Activated CD4-positive, alpha-beta T cell treated with anti-CD3 and anti-CD28 coated beads, Interleukin-2, amount 10 ng/mL, durations not matched to agents 7 days and 5 days (primary cell): ENCODE measurements at places on chromosomes 4 and X. TPM values are rescaled to one million over a fixed set of nuclear protein-coding genes. Genes with fewer than 3 reads are reported as not detected.
A peak's percentile ranks its signal among the peaks of the same experiment; 100 is the strongest.

MAGEA8 gene
- not detected for total RNA-seq

PPBP gene
- total RNA-seq, result not detected

GAGE12J gene
- not detected for total RNA-seq

DNA sequence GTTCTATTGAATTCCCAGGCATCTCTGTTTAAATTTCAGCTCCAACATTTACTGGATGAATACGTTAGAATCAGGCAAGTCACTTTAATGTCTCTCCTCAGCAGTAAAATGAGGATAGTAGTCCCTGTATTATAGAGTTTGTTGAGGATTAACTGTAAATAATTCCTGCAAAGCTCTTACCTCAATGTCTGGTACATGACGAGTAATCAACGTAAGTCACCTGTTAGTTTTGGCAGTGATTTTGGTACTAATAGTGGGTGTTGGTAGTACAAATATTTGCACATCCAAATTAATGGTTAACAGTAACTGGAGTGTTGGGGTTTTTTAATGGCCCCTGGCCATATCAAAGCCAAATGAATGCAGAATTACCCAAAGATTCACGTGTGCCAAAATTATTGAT lies 189.8 kb upstream of the GALNT7 start:
- DNase-seq, result no peak

GRCh38 chr4:134777606-134778005 lies 576.0 kb upstream of the PABPC4L start:
- no peak for DNase-seq

EPHA5 gene
- not detected for total RNA-seq

DNA sequence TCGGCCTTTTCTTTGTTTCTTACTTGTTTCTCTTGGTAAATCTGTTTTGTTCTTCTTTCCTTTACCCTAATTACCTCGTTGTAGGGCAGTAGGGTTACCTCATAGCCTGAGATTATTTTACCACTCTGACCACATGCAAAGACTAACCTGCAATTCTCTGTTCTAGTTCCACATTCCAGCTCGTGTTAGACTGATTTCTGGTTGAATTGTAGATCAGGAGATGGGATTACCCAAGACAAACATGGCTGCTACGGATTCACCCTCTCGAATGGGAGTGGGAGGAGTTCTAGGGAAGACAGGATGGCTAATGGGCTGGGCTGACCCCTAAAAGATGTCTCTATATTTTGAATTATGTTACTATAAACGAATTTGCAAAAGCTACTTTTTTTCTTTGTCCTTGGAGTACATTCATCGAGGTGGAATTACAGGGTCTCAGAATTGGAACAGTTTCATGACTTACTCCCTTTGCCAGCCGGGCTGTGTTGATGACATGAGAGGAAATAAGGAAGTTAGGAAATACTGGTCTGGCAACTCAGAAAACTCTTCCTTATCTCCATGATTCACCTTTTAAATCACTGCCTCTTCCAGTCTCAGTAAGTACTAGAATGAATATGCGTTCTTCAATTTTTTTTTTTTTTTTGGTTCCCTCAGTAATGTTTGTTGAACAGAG lies 36.7 kb upstream of the FBXW7 start:
- DNase-seq, result no peak

- DNase-seq, result peak; percentile 84
Observed at GRCh38 chrX:14029425-14030173, at the start of gene GEMIN8. GEMIN8 (minus strand) TSS chrX:14029892; CDS start chrX:14021478, 8,414 bp downstream.

GRCh38 chrX:39944416-39944815 lies 153.3 kb downstream of the BCOR start:
- DNase-seq, result no peak

GRCh38 chr4:107083-107443 lies 17.2 kb upstream of the ZNF718 start:
- DNase-seq, result no peak

DNA sequence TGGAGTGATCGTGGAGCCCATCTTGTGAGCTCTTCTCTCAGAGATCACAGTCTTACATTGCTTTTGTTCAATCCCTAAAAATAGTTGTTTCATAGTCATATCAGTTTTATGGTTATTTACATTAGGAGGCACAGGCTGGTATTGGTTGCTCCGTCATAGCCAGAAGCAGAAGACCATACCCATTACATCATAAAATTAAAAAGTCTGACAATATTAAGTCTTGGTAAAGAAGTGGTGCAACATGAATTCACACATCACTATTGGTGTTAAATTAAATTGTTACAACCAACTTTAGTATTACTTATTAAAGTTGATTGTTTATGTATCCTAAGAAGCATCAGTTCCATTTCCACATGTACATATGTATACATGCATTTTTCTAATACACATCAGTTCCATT lies 84.6 kb downstream of the LARP1B start:
- DNase-seq, result no peak

MED14 gene
- 55.8 TPM for total RNA-seq

GRCh38 chrX:111372086-111372485 lies 39.9 kb downstream of the DCX start:
- DNase-seq, result no peak

DNA sequence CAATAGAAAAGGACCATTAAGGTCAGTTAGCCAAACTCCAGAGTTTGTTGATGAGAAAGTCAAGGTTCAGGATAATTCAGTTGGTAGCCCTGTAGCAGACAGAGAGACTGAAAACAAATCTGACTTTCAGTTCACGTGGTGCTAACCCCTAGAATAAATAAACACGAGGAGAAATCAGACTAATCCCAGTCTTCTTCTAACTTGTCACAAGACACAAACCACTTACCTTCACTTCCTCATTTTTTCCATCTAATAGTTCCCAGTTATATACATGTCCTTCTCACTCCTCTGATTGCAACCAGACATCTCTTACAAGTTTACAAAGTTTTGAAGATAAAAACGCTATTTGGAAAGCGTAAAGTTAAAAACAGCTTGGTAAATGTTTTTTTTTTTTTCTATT lies 7.7 kb downstream of the TLR7 start:
- DNase-seq, result no peak

CSAG3 gene
- 0.62 TPM for total RNA-seq

GRCh38 chrX:5528057-5528456 lies 700.6 kb downstream of the NLGN4X start:
- DNase-seq, result no peak

NOX1 gene
- not detected for total RNA-seq

DNA sequence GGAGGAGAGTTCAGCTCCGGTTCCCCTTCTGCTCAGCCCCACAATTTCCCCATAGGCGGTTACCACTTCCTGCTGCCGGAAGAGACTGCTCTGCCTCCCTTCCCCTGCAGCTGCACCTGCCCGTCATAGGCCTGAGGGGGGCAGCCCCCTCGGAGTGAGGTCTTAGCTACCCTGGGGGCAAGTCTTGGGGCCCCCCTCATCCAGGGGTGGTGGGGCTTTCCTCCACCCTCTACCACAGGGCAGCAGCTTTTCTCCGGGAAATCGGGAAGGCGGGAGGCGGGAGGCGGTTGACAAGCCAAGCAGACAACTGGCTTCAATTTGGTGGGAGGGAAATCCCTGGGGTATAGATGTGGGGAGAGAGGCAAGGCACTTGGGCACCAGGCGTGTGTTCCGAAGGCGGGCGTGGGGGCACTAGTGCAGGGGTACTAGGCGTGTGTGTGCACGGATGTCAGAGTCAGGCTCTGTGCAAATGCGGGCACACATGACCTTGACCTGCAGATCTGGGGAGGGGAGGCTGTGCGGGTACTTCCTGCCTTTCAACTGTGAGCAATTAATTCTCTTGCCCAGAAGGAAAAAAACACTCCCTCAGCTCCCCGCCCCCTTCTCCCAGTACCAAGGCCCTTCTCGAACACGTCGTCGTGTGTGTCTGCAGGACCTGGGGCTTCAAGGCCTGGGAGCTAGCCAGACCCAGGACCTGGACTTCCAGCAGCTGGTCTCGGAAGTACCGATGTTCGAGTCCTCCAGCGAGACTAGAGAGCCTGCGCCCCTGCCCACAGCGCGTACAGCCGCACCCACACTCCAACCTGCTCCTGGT lies 1.0 kb upstream of the ARHGAP4 start:
- DNase-seq, result peak; percentile 83

DNA sequence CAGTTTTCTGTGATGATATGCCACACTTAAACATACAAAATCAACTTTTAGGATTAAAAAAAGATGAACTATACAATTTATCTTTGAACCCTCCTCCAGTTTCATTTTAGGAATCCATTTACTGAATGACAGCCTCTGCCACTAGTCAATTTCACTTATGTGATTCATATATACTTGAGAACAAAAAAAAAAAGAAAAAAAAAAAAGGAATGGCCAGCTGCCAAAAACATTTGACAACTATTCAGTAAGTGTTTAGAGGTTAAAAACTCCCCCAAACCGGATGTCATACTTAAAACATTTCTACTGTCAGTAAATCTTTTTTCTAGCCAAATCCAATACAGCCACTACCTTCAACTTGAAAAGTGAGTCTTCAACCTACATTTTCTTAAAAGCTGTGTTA lies 266.7 kb upstream of the MAGEB2 start:
- no peak for DNase-seq

GRCh38 chr4:1661695-1662094 lies 22.4 kb downstream of the FAM53A start:
- DNase-seq, result no peak

GRCh38 chr4:138540056-138540800 lies 298.1 kb upstream of the SLC7A11 start:
- no peak for DNase-seq

DNA sequence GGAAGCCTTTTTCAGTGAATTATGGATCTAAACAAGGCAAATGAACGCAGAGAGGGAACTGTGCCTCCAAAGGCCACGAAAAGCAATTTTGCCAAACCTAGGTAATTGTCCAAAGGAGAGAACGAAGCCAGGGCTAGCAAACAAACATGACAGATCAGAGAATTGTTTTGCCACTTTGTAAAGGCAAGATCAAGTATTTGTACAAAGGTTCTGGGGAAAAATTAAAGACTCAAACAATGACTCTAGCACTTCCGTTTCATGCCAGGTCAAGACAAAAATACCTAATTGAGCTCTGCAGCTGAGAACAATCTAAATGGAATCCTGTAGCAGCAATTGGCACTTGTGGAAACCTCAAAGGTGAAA lies 8.5 kb downstream of the RBM47 start:
- DNase-seq, result no peak

GRCh38 chrX:57822818-57823217 lies 87.4 kb downstream of the ZXDA start:
- DNase-seq, result no peak

GRCh38 chrX:7109838-7110793 lies 37.4 kb upstream of the STS start:
- DNase-seq, result no peak

DNA sequence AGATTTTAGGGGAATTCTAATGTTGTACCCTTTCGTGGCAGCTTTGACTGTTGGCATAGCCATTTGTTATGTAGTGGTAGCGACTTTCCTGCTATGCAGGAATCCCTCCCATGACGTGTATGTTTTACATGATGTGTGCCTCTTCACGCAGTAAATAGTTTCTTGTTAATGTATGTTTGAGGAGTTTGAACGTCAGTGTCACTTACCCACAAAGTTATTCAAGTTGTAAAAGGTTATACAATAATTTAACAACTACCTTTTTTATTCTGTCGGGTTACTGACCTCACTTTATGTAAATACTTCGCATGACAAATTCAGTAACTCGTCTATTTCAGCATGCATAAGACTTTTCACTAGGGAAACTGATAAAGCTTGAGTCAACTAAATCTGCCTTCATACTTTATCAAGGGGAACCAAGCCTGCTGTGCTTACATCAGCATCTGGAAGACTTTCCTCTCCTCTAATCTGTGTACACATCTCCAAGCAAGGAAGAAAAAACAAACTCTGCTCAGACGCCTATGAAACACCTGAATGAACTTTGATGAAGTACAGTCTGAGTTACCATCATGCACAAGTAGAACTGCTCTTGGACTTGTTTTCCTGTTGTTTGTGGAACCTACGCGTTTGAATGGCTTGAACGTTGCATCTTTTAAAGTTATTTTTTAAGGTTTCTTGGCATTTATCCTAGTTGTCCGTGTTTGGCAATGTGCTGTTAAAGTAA lies 61.2 kb downstream of the SLC9A6 start:
- DNase-seq, result no peak

DNA sequence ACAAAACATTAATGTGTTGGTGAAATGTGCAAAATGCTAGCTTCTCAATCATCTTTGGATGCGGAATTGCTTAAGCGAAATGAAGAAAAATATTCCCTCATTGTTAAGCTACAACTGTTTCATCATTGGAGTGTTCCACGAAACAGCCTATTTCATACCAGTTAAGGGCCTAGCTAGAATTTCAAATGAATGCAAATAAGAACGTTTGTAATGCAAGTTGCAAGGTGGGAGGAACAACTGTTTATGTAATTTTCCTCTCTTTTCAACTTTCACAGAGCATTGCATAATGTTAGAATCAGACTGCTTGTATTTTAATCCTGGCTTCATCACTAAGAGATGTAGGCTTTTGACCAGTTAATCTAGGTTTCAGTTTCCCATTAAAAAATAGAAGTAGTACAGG lies 480.1 kb downstream of the IL1RAPL1 start:
- no peak for DNase-seq

SMR3B gene
- not detected for total RNA-seq

GRCh38 chrX:41178201-41178600 lies 93.0 kb downstream of the USP9X start:
- no peak for DNase-seq

- DNase-seq, result no peak
Observed at GRCh38 chrX:31294475-31294874, 222.6 kb upstream of the FTHL17 start.

DNA sequence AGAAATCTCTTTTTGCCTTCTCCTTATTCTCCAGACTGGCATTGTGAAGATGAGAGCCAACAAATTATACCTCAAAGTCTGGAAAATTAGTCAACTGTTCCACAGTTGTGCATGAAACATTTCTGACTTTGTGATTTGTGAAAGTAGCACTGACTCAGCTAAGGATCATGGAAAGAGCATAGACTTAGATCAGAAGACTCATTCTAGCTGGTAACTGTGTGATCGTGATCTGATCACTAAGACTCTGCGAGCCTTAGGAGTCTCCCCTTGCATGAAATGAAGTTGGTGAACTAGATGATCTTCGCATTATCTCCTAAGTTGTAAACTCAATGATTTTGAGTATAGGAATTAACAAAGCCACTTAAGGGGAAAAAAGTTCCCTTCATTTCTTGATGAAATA lies 668.1 kb downstream of the RPA4 start:
- DNase-seq, result no peak

GRCh38 chrX:42229533-42229932 lies 306.2 kb upstream of the CASK start:
- DNase-seq, result no peak

RHOXF2B gene
- not detected for total RNA-seq

GRCh38 chr4:55356991-55357461 lies 11.0 kb downstream of the SRD5A3 start:
- DNase-seq, result no peak

SUPT20HL2 gene
- not detected for total RNA-seq

HEPH gene
- total RNA-seq, result not detected

GLOD5 gene
- not detected for total RNA-seq

DNA sequence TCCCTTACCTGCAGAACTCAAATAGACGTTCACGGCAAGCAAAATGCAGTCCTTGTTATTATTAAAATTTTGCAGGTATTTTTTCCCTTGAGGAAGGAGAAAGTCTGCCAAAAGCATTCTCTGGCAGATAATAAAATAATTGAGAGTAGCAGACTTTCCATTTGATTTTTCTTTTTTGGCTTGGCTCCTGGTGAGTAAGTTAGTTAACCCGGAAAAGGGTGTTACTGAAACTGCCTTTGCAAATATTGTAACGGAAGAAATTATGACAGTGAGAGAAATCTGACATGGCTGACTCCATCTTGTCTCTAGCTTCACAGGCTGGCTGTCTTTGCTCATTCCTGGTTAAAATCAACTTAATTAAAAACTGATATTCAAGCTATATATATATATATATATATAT lies 100.5 kb downstream of the GPR143 start:
- no peak for DNase-seq

MAML3 gene
- total RNA-seq, result 2.0 TPM

GAGE1 gene
- total RNA-seq, result not detected

BEND2 gene
- total RNA-seq, result not detected
